ENCODE measurements at places on chromosomes 1 and 21.
A peak's percentile ranks its signal among the peaks of the same experiment; 100 is the strongest.

DNA sequence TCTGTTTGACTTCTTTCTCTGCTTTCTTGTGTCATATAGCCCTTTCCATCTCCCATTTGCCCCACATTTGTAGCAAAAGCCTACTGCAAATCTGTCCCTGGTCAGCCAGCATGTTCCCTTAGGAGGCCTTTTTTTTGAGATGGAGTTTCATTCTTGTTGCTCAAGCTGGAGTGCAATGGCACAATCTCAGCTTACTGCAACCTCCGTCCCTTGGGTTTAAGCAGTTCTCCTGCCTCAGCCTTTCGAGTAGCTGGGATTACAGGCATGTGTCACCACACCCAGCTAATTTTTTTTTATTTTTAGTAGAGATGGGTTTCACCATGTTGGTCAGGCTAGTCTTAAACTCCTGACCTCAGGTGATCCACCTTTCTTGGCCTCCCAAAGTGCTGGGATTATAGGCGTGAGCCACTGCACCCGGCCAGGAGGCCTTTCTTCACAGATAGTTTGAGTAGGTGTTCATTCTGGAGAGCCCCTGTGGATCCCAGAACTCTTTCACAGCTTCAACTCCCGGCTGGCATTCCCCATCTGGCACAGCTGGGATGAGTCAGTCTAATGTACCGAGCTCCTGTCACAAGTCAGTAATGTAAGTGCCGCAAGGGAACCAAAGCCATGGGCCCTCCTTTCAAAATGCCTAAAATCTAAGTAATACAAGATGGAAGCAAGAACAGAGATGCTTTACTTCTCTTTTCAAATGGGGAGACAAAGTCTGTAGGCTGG is 9.4 kb upstream of the NHLH1 start:
- DNase-seq, result no peak

GRCh38 chr1:184753608-184754475 is 816 bp downstream of the EDEM3 start:
- peak; percentile 45 for DNase-seq

DNA sequence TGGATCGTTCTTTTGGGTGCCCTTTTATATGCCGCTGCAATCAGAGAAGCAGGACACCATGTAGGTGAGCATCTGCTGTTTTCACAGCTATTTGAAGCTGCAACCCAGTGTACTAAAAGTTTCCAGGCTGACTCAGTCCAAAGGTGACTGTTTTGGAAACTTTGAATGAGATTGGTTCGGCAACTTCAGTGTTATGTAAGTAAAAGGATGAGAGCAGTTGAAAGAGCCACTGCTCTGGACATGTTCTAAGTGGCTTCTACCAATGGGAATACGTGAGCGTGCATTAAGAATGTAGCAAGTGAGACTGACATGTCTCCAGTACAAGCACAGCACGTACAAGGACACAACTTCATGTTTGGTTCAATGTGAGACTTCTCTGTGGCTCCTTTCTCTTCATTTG is 55.6 kb downstream of the DDR2 start:
- DNase-seq, result no peak

DNA sequence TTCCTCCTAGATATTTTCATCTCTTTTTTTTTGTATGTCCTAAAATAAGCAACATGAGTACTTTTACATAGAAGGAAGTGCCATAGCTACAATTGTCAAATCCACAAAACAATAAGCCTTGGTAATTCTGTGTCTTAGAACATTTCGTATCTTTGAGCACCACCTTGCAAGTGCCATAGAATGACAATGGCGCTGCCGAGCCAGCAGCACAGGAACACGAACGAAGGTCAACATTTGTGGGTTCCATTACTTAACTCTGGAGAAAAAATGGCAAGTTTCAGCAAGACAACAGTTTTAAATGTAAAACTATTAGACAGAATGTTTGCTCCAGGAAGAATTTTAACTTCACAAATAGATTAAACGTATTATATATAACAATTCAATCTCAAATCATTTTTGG is 222.1 kb downstream of the CHRM3 start:
- DNase-seq, result no peak

DNA sequence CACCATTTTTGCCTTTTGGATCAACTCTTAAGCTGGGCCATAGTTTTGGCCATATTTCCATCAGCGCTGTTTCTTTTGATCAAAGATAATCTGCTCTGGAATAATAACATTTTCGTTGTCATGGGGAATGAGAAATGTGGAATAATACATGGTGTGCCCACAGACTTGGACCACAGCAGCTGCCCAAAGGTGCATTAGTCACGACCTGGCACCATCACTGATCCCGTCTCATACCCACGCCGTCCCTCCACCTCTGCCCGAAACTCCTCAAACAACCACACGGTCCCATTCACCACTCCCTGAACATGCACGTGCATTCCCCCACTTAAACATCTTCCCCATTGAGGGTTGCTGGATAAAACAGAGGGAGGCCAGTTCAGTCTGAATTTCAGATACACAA is 76.9 kb downstream of the SLC66A1 start:
- no peak for DNase-seq

DNA sequence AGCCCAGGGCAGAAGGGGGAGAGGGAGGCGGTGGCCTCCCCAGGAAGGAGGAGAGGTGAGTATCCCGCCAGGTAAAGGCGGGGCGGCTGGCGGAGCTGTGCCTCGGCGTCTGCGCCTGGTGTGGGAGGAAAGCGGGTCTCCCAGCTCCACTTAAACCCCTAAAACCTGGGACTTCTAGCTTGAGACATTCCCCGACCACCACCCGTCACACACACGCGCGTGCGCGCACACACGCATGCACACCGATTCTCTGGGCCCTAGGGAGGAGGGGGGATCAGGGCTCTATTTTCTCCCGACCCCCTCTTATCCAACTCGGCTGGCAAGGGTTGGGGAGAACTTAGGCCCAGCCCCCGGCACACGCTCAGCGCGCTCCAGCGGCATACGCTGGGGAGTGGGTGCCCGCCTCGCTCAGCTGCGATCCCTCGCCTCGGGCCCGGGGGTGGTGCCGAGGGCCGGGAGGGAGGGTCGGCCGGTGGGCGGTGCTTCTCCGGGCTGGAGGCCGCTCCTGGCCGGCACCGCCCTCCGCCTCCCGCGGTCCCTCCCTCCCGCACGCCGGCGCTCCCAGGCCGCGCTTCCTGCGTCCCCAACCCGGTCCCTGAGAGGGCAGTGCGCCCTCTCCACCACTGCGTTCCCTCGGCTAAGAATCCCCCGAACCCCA is at the start of gene TMEM51:
Gene TMEM51, plus strand, starts transcription at position 564 of the 658 bp plus-strand sequence. CDS start 61,341 bp downstream, outside the sequence.
- DNase-seq, result no peak

- DNase-seq, result no peak
These were observed 36.9 kb upstream of the C1orf105 start for GRCh38 chr1:172383536-172383935.

DNA sequence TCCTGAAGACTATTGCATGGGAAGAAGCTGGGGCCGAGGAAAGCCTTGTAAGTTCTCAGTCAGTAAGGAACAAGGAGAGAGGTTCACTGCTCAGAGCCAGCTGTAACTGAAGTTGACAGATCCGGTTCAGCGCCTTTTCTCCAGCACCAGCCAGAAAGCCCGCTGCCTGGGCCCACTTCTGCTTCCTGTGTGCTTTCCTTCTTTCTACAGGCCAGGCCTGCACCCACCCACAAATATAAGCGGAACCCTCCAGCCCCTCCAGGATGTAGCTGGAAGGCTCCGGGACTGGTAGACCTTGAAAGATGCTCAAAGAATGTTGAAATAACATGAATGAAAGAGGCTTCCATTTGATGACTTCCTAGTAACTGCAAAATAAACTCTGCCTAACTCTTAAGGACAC is 38.8 kb downstream of the PARP1 start:
- no peak for DNase-seq

GRCh38 chr1:246949956-246950355 is 18.2 kb upstream of the AHCTF1 start:
- no peak for DNase-seq

DNA sequence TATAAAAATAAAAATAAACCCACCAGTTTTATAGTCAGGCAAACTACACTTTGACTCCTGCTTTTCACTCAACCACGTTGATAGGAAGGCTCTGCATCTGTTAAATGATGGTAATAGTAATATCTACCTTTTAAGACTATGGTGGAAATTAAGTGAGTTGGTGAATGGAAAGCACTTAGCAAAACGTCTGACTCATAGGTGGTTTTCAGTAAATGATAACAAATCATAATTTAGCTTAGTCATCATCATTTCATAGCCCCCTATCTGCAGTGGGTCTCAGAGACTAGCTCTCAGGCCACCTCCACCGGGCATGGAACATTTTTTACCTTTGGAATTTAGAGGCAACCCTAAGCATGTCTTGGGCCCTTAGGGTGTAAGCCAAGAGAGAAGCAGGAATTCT is 160.0 kb downstream of the PDE4B start:
- DNase-seq, result no peak

- no peak for DNase-seq
These were observed 7.0 kb downstream of the CFAP45 start for GRCh38 chr1:159892944-159893343.

DNA sequence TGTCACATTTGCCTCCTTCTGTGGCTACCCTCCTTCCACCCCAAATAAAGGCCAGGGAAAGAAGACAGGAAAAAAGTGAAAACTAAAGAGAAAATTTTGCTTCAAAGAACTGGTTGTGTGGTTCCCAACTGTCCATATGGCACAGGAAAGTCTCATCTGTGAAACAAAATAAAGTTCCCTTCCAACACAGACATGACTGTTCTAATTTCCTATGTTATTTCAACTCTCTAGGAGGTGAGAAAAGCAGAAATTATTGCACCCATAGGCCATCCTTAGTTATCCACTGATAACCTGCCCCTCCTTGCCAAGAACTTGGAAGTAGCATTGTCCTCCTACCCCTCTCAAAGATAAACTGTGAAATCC is 8.1 kb upstream of the RAB29 start:
- DNase-seq, result no peak

- DNase-seq, result no peak
These were observed 17.9 kb upstream of the ATP6V1G3 start for GRCh38 chr1:198558402-198558801.

GRCh38 chr1:9078015-9078751 is 8.7 kb upstream of the SLC2A5 start:
- DNase-seq, result no peak

DNA sequence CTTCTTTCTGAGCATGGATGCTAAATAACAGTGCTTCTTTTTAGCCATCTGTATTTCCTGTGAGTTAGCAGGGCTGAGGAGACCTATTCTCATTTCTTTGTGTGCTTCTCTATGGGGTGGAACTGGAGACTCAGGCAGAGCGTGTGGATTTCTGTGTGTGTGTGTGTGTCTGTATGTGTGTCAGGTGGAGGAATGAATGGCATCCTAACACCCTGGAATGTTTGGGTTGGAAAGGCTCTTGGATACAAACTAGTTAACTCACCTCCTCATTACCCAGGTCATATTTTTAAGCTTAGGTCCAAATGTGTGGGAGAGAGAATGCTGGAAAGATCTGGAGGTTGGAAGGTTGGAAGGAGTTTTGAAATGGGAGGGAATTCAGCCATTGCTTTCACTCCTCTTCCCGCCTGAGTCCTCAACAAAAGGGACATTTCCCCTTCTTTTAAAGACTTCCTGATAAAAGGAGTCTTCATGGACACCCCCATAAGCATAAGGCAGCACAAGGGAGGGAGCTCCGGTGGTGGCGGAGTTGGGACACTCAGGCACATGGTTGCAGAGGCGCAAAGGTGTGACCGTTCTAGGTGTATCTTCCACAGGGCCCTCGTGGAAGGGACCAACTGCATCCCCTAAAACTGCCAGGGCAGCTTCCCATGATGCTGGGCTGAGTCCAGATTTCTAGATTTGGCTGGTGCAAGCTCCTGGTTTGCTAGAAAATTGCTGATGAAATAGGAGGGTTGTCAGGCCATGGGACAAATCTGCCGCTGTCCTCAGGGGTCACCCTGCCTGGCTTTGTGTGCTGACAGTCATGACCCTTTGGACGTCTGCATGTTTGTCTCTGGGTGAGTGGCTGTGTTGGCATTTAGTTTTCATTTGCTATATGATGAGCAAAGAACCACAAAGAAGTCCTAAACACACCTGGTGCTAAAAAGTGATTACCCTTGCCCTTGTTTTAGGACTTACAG is 37.6 kb downstream of the MTARC1 start:
- DNase-seq, result no peak

GRCh38 chr1:3557366-3557765 is 53.9 kb downstream of the MEGF6 start:
- no peak for DNase-seq

DNA sequence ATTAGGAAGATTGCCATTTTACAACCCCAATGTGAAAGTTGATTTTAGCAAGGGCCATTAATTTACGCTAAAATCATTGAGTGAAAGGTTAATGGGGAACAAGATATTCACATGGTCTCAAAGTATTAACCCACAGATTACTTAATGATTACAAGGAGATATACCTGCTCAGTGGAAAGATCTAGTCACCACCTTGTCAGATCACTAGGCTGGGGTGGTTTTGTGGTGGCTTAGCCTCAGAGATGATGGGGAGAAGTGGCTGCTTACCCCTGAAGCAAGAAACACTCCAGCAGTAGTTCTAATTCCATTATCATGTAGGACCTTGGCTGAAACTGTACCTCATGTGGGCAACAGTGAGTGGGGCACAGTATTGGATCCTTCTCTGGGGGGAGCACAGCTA is 20.1 kb upstream of the TRIM33 start:
- no peak for DNase-seq

Measured in stimulated activated CD4-positive, alpha-beta T cell treated with anti-CD3 and anti-CD28 coated beads, Interleukin-4, amount 100 ng/mL, for 24 hours (primary cell).